ENCODE measurements at places on chromosomes 4 and X.

DNA sequence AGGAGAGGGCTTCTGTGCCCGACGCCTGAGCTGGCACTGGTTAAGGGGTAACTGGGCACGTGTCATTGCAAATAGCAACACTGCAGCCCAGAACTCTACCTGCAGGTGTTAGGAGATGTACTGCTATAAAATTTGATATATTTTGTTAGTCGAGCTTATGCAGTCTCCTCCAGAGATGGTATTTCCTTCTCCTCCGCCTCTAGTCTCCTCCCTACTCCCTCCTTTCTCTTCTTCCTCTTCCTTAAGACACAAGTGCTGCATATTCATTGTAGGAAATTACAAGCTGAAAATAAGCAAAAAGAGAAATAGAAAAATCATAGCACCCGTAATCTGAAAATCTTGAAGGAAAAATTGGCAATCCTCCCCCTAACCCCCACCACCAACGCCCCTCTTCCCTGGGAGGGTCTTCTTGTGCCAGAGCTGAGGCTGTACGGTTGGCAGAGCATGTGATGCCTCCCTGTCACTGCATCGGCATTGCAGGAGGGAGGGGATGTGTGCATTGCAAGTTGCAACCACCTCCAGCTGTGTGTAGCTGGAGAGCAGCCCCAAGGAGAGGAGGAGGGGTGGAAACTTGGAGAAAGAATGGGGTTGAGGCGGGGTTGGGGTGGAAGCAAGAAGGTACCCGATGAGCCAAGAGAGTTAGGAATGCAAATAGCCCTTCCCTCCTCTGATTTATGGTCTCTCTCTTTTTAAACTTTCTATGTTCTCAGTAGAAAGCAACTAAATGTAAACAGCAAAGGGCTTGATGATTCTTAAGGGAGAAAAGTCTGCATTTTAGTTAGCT lies 48.3 kb upstream of the MND1 start:
- no peak for DNase-seq

DNA sequence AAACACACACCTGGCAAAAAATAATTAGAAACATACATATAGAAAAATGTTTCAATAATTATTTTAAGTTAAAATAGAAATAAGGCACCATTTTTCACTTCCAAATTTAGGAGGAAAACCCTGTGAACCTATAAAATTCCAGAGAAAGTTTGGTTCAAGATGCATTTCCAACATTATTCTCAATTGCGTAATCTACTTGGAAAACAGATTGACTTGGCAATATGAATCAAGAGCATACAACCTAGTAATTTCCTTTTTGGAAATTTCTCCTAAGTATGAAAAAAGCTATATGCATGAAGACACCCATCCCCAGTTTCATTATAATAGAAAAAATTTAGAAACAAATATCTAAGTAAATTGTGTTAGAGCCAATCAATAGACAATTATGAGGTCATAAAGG lies 242.9 kb downstream of the IQCM start:
- DNase-seq = no peak

- no peak for DNase-seq
Measured at GRCh38 chr4:5412751-5413150, 295.6 kb downstream of the EVC2 start.

GRCh38 chrX:39642071-39642470 lies 455.7 kb downstream of the BCOR start:
- DNase-seq = no peak

- DNase-seq = no peak
Measured at GRCh38 chr4:107125496-107125895, 89.4 kb upstream of the DKK2 start.

Measured in RCC 7860 (cell line).